Stimulated activated CD8-positive, alpha-beta memory T cell treated with anti-CD3 and anti-CD28 coated beads, Interleukin-4, amount 100 ng/mL, for 48 hours (primary cell): ENCODE measurements at places on chromosomes 5 and 9.

DNA sequence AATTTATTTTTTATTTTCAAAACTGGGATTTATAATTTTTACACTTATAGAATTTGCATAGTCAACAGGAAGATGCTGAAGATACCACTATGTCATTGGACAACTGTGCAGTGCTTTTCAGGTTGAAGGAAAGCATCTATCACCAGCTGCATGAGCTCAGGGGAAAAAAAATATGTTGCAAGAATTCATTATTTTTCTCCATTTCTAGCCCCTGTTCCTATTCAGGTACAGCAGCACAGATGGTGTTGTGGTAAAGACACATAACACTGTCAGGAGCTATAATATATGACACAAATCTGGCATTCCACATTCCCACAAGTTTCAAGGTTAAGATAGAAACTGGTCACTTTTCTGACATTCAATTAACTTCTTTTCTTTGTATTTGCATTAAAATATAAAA is 1088.6 kb downstream of the MAT2B start:
- no peak for DNase-seq

DNA sequence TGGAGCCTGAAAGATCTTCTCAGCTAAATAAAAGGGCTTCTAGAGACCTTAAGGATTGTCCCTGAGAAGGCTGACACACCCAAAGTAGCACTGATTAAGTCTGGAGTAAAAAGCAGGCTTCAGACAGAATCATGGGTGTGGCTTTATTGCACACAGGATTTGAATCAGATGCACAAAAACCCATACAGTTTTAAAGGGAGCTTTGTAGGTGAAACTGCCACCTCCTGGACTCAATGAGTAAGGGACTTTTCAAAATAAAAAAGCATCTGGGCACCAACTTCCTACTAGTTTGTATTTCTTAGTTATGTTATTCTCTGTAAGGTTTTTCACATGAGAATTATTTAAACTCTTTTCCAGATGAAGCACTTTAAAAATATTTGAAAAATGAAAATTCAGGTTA is 129.4 kb downstream of the EDIL3 start:
- DNase-seq, result no peak

DNA sequence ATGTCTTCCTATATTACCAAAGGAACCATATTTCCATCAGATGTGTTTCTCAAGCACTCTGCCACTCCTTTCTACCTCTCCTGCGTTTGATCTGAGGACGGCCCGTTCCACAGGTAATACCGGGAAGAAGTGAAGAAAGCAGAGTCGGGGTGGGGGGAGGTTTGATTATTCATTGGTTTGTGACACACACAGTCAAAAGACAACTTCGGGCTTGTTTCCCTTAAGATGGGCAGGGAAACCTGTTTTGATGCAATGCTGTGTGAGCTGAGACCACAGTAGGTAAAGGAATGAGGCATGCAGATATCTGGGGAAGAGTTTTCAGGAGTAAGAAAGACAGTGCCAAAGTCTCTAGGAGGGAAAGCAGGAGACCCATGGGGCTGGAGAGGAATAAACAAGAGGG is 54.0 kb downstream of the BOD1 start:
- DNase-seq, result no peak

- no peak for DNase-seq
These were observed 98.3 kb downstream of the UGCG start for GRCh38 chr9:111994831-111995458.

- DNase-seq, result no peak
These were observed 16.1 kb downstream of the B4GALT1 start for GRCh38 chr9:33151007-33151557.

DNA sequence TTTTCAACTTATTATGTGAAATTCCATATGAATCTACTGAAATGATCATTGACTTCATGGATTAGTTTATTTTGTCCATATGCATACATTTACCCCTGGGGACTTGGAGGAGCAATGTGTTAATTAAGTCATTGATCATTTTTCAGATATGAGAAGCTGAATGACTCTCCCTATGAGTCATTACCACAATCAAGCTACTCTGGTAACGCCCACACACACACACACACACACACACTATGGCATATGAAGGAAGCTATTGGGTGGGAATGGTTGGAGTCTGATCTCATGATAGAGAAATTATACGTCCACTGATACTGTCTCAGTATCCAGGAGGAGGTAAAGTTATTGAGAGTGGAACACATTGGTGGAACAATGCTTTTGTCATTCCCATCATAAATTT is 528.9 kb downstream of the AGTPBP1 start:
- peak; percentile 41 for DNase-seq

DNA sequence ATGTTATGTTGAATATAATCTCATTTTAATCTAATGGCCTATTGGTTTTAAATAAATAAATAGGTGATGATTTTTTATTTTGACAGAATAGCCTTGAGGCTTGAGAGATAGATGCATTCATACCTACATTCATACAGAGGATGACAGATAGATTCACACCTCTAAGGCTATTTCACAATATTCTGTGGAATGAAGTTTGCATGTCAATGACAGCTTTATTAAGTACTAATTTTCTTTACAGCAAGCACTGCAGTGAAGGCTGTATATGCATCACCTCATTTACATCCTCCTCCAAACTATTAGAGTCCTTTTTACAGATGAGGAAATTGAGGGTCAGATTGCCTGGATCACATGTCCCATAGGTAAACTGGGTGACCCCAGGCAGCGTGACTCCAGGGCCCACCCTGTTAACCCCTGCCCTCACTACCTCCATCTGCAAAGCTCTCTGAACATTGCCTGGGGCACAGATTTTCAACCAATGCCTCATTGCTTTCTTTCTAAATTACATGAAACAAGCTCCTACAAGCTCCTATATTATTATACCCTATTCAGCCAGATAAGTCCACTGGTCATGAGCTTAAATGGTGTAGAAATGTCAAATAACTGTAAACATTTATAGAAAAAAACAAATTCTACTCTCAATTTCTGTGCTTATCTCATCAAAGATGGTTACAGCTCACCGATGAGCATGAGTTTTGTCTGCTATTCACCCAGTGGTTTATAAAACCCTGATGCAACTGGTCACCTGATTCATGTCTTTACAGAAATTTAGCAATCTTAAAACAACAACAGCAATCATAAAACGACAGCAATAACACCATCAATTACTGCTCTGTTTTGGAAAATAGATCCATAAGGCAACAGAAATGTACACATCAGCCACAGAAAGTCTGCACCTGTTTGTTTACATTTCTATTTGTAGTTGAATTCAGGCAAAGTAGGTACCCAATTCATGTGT is 338.0 kb downstream of the NSG2 start:
- DNase-seq, result no peak

DNA sequence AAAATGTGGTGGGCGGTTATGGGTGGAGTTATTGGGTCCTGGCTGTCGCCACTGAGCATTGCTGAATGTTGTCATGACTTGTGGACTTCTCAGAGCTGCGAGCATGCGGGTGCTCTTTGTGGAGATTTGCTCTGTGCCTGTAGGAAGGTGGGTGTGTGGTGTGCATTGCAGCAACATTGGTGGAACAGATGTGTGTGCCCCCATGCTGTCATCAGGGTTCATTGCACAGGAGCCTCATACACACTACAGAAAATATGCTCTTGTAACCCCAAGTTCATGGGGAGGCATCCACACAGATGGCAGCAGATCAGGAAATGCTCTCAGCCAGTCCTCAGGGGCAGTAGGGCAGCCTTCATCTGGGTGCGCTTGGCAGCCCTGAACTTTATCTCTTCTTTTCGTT is 55.9 kb upstream of the PHF2 start:
- no peak for DNase-seq

DNA sequence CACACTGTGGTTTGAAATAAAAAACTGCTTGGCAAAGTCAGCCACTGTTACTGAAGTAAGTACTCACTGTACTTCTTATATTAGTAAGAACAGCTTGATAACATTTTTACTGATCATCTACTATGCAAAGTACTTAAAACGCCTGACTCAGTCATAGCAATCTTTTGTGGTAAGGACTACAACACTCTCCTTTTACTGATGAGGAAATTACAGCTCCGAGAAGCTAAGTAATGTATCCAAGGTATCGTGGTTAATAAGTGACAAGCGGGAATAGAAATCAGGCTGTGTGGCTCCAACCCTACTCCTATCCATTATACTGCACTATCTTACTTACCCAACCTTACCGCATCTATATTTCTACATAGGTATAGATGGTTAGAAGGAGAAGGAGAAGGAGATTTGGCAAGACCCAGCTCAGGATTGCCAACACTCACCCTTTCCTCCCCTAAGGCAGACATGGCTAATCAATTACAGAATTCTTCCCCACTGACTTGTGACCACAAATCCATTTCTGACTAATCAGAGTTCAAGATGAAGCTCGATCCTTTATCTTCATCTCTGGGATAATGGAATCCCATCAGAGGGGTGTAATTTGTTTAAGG is 281.4 kb downstream of the SPOCK1 start:
- DNase-seq, result no peak

DNA sequence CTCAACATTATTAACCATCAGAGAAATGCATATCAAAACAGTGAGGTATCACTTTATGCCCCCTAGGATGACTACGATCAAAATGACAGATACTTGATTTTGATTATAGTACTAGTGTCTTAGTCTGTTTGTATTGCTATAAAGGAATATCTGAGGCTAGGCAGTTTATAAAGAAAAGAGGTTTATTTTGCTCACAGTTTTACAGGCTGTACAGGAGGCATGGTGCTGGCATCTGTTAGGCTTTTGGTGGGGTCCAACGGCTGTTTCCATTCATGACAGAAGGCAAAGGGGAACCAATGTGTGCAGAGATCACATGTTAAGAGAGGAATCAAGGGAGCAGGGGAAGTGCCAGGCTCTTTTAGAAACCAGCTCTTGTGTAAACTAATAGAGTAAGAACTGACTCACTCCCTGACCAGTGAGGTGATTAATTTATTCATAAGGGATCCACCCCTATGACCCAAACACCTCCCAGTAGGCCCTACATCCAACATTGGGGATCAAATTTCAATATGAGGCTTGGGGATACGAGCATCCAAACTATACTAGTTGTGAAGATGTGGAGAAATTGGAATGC is 16.0 kb upstream of the AFF4 start:
- no peak for DNase-seq

- DNase-seq, result peak; percentile 57
These were observed 22.7 kb downstream of the ANXA2R start for GRCh38 chr5:43017428-43017815.

DNA sequence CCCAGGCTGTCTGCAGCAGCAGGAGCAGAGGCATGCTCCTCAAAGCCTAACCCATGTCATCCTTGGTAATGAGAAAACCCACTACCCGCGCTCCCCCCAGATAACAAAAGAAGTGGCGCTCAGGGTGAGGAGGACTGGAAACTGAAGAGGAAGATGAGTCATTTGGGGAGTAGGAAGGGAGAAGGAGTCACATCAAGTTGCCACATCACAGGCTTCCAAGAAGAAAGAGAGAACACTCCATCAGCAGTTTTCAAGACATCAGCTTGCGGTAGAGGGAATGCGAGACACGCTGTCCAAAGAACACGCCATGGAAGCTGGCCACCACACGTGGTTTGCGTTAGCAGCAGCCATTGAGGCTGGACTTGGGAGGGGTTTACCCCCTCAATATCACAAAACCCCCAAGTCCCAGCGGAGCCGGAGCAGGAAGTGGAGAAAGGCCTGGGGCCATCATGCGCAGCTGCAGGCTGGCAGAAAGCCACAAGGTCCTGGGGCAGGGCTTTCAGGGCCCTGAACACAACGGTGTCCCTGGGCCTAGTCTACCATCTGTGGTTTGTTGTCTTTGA is 41.5 kb downstream of the SH3PXD2B start:
- peak; percentile 35 for DNase-seq

GRCh38 chr9:129610473-129611306 is 10.2 kb downstream of the C9orf50 start:
- peak; percentile 82 for DNase-seq

GRCh38 chr5:60018091-60018490 is 124.6 kb upstream of the PDE4D start:
- DNase-seq, result no peak

DNA sequence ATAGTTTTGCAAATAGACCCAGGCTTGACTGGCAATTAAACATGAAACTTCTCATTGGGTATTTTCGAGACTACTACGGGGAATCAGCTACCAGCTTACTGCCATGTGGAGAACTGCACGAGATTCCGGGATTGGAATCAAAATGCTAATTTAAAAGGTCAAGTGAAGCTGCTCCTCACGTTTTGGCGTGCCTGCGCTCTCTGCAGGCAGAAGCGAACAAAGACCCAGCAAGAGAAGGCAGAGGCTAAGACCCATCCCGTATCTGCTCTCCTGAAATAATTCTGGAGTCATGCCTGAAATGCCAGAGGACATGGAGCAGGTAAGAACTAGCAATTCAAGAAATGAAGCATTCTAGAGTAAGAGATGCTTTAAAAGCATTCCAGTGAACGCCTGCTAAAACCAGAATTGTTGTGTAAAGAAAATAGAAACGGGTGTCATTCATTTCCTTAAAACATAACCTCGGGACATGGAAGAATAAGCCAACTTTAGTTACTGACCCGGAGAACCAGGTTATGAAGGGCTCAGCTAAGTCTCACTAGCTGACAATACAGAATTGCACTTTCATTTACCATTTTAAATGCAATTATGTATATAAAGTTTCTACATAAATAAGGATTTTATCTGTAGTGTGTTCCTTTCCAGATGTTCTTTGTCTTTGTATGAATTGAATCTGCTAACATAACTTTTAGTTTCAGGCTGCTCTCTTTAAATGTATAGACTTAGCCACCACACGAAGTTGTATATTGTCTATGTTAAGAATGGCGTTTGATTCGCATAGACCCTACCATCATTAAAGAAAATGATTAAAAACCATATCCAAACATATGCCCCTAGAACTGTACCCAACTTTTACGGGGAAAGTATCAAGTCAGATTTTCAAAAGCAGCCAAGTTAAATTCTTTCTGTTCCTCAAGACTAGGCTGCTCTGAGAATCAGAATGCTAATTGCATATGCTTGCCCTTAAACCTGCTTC is 2.0 kb upstream of the MAT2B start:
- peak; percentile 46 for DNase-seq

GRCh38 chr5:2757563-2758351 is 6.3 kb upstream of the IRX2 start:
- no peak for DNase-seq

DNA sequence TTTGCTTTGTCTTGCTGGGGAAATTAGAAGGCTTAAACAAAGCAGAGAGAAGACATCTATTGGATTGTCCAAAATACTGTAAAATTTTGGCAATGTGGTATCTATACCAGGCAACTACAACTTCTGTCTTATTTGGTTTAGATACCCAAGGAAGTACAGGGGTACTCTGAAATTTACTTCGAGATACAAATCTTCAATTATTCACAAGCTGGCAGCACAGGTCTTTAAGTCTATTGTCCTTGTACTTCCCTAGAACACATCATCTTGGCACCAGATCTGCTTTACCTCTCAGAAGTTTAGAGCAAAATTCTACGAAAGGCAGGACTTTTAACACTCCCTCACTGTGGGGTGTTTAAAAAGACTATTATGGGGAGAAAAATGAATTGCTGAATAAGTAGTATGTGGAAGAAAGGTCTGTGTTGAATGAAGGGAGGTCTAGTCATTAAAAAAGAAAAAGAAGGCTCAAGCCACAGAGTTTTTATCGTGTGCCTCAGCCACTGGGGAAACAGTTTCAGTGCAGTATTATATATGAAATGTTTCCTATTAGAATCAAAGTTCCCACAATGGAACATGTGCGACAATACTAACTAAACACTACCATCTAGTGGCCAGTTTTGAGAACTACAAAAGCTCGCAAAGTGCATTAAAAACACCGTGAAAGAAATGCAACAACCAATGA is 93.7 kb downstream of the PDE4D start:
- DNase-seq, result no peak

GRCh38 chr5:322281-322941 is 897 bp downstream of the AHRR start:
- peak; percentile 47 for DNase-seq

- no peak for DNase-seq
These were observed 51.1 kb downstream of the STARD4 start for GRCh38 chr5:111461255-111461671.
